T follicular helper cell (primary cell): ENCODE measurements at places on chromosomes 3 and 15.

DNA sequence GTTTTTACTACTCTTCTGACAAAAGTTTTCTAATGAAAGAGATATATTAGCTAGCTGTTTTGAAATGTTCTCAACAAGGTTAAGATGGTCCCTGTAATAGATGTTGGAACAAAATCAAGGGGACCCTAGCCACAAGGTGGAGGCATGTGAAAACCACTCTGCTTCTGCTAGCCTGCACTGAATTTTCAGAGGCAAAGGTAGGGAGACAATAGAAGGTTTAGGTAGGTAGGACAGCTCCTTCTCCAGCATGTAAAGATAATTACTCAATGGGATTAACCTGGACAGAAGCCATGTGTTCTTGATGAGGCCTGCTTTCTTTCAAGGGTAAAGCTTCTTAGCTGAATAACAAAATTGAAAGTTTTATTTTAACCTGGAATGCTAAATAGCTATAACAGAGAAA lies 333.5 kb downstream of the LSAMP start:
- no peak for DNase-seq

DNA sequence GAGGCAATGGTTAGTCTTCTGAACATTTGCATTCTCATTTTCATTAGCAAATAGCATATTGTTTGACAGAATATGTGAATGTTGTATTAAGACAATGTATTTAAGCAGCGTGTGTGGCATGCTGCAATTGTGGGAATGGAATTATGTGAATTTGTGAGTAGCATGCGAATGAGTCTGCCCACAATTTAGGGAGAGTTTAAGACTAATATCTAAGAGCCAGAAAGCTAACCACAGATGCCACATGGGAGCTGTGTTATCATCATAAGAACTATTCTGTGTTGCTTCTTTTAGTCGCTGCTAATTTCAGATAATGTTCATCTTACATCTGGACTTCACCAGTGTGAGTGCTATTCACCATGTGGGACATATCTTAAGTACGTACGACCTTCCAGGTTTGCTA lies 494.5 kb downstream of the RBMS3 start:
- no peak for DNase-seq

- no peak for DNase-seq
Observed at GRCh38 chr15:38991126-38991525, 426.5 kb upstream of the RASGRP1 start.

- DNase-seq, result no peak
Observed at GRCh38 chr3:44120721-44121582, 120.7 kb upstream of the TOPAZ1 start.

DNA sequence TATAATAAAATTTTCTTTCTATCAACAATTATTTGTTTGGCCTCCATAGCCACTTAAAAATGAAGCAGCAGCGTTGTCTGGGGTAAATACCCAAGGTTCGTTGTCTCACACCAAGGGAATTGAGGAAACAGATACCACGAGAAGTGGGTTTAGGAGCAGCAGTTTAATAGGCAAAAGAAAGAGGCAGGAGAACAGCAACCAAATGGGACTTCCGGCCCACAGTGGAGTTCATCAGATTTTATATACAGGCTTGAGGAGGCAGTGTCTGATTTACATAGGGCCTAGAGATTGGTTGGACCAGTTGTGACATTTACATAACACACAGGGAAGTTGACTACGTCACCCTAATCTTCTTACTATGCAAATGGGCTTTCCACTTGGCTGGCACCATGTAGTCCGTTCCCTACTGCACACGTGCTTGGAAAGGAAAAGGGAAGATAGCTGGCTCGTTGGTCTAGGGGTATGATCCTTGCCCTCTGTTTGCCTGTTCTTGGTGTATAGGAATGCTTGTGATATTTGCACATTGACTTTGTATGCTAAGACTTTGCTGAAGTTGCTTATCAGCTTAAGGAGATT lies 61.5 kb upstream of the SETMAR start:
- DNase-seq, result no peak

- DNase-seq, result no peak
Observed at GRCh38 chr3:13009132-13009945, 63.9 kb downstream of the IQSEC1 start.

DNA sequence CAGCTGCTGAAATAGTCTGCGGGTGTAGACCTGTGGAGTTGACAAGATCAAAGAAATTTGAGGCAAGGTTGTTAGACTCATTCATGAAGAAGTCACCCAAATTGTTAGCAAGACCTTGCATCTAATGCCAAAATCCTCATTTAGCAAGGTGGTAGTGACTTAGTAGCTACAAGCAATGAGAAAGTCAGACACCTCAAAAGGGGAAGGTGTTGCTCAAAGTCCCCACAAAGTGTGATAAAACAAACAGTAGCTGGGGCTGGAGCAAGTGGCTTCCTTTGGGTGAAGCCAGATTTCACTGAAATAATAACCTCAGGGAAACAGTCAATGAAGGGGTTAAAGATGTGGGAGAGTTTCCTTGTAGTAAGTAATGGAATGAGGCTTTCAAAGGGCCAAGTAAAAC lies 44.9 kb downstream of the CD86 start:
- DNase-seq, result no peak

DNA sequence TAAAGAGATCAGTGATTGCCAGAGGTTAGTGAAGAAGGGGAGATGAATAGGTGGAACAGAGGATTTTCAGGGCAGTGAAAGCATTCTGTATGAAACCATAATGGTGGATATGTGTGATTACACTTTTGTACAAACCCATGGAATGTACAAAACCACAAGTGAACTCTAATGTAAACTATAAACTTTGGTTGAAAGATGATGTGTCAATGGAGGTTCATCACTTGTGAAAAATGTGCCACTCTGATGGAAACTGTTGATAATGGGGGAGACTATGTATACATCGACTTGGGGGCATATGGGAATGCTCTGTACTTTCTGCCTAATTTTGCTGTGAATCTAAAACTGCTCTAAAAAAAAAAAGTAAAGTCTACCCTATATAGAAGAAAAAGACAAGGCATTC lies 68.7 kb upstream of the ARHGEF3 start:
- no peak for DNase-seq

GRCh38 chr15:99969261-99969920 lies 236.2 kb upstream of the LYSMD4 start:
- DNase-seq, result no peak

DNA sequence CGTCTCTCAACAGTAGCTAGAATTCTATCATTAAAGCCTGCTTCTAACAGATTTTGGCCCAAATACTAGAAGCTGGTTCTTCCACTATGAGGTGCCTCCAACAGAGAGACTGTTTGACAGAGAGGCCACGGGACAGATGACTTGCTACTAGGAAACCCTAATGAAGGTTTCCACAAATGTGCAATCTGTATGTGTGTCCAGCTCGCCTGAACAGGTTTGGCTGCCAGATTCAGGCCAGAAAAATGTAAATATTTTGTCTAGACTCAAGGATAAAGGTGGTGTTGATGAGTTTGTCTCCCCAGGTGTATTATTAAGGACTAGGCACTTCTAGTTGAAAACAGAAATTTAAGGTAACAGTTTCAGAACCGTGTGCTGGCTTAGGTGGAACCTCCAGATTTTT lies 91.6 kb upstream of the TRIM42 start:
- no peak for DNase-seq

- no peak for DNase-seq
Observed at GRCh38 chr3:150462108-150462507, 54.0 kb downstream of the TSC22D2 start.

DNA sequence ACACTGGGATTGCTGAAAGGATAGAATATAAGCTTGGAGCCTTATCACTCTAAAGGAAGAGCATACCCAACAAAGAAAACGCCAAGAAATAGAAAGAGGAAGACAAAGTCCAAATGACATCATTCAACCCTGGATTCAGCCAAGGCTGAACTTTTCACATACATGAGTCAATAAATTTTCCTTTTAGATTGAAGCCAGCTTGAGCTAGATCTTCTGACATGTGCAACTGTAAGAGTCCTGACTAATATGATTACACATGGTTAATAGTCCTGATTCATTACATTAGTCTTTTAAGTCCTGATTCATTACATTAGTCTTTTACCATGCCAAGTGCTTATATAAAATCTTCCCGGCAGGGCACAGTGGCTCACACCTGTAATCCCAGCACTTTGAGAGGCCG lies 13.6 kb upstream of the DENND6A start:
- DNase-seq, result no peak

DNA sequence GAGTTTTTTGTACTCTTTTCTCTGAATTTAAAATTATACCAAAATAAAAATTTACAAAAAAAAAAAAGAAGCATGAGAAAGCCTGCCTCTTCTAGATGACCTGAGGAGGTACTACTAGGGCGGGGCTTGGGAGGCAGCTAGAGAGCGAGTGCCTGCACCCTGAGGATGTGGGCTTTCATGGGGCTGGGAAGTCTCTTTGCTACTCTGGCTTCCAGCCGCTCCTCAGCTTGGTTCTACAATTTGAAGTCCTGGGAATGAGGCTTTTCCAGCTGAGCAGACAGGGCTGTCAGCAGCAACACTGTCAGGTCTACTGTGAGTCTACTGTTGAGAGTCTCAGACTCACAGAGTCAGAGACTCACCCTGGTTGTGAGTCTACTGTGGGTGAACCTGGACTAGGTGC lies 8.2 kb upstream of the PSTPIP1 start:
- DNase-seq, result no peak

DNA sequence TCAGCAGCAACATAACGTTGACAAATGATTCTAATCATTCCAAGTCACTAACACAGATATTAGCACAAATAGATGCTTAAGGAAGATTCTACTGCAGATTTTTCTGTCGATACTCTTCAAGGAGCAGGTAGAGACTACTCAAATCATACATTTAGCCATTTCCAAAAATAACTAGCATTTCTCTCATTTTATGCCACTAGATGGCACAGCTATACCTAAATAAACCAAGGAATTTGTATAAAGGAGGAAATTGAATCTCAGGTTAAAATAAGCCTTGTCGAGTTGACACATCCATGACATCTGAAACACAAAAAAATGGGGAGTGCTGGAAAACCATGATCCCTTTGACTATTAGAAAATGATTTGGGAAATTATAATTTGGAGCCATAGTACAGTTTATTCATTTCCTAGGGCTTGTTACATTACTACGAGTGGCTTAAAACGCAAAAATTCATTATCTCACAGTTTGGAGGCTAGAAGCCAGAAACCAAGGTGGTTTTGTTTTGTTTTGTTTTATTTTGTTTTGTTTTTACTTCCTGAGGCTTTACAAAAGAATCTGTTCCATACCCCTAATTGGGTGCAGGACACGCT lies 59.5 kb upstream of the STRIT1 start:
- no peak for DNase-seq

DNA sequence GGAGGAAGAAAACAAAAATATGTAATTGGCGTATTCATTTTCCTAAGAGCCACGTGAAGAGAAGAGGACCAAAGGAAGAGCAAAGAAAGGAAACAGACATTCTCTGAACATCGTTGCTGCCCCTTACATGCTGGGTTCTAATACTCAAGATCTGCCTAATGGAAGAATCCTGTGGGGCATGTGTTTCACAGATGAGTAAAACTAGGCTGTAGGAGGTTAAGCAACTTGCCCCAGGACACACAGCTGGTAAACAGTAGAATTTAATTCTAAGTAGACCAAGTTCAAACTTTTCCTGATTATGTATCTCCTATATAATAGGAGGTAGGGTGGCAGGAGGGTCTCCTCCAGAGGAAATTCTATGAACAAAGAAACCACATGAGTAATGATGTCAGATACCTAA lies 106.1 kb upstream of the TNFAIP8L3 start:
- DNase-seq, result no peak

GRCh38 chr3:158974904-158975303 lies 173.1 kb downstream of the MFSD1 start:
- no peak for DNase-seq

DNA sequence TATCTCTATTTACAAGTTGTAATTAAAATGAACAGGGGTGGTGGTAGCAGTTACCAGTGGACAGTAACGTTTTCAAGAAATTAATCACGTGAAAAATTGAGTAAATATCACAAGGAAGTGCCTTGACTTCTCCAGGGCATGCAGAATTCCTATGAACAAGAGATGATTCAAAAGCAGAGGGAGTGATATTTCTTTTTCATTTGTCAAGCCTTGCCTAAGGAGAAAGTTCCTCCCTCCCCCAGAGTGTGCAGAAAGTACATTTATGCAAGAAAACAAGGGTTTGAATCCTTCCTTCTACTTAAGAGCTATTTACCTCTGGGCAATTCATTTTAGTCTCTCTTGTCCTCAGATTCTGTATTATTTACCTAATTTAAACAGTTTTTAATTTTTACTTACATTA lies 53.3 kb upstream of the ZNF385D start:
- DNase-seq, result no peak

- no peak for DNase-seq
Observed at GRCh38 chr15:29132735-29133181, 136.9 kb downstream of the NSMCE3 start.

GRCh38 chr3:140953028-140953960 lies 11.7 kb downstream of the SLC25A36 start:
- no peak for DNase-seq

GRCh38 chr3:71565976-71566375 lies 17.6 kb downstream of the FOXP1 start:
- DNase-seq, result no peak

- DNase-seq, result no peak
Observed at GRCh38 chr3:134802428-134803050, 7.5 kb downstream of the EPHB1 start.

- no peak for DNase-seq
Observed at GRCh38 chr3:197798863-197799262, 7.8 kb downstream of the LRCH3 start.

- DNase-seq, result no peak
Observed at GRCh38 chr15:70490838-70491155, 272.6 kb downstream of the UACA start.

DNA sequence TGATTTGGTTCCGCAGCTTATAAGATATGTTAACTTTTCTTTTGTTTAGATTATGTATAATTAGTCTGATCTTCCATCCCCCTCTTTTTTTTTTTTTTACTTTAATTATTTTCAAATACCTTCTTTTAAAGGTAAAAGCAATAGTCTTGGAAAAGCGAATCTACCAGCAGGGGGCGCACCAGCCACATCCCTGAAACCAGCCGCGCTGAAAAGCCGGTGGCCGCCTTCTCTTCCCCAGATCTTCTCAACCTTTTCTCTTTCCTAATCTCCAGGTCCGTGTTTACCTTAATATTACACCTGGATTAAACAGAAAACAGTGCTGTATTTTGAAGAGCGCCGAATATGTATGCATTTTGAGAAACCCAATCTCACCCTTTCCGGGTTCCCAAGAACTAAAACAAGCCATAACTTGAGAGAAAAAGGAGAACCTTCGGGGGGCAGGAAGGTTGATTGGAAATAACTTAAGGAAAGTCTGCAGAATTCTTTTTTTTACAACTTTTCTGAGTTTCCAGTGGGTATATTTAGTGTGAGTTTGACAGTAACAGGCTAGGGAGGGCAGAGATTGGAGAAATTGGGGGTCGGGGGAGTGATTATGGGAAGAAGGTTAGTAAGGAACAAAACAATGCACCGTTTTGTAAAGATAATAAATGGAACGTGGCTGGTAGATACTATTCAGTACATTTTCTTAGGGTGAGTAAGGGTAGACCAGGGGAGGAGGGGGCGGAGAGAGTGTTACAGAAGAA lies 2.0 kb upstream of the SOX2 start:
- peak; percentile 43 for DNase-seq
